Stimulated activated CD8-positive, alpha-beta memory T cell treated with anti-CD3 and anti-CD28 coated beads, Interleukin-4, amount 100 ng/mL, for 4 hours (primary cell): ENCODE measurements at places on chromosomes 16 and 17.

- no peak for DNase-seq
Observed at GRCh38 chr16:66451548-66451947, 24.5 kb downstream of the BEAN1 start.

DNA sequence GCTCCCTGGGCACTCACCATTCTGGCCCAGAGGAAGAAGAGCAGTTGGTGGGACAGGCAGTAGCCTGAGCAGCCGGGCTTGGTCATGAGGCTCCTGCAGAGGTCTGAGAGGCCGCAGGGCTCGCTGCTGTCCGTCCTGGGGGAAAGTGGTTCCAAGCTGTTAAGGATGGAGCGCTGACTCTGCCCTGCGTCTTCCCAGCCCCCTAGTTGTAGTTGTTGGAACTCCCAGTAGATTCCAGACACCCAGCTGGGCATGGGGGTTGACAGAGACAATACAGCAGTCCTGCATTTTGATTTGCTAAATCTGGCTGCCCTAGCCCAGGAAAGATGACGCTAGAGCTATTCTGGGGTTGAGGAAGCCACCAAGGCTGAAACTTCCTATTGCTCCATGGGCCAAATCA lies 7.3 kb downstream of the C16orf89 start:
- DNase-seq, result no peak

GRCh38 chr17:28384281-28385036 lies 13.0 kb downstream of the SARM1 start:
- DNase-seq, result peak; percentile 28

DNA sequence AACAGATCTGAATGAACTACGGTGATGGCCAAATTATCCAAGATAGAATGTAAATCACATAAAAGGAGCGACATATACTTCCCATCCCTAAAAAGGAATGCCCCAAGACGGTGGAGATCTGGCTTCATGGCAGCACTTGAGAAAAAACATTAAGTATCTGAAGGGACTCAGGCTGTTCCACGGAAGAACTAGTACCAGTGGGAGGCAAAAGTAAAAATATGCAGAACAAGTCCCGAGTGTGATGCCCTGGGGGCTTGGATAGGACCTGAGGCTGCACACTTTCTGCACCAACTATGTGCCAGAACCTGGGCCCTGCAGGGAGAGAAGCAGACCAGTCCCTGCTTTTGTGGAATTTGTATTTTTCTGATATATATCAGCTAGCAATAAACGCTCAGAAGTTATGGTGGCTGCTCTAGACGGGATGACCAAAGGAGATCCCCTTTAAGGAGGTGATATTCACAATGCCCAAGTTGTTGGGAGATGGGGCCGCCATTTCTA lies 539 bp upstream of the CKLF start:
- DNase-seq, result no peak

GRCh38 chr17:18020971-18021370 lies 18.0 kb downstream of the ATPAF2 start:
- no peak for DNase-seq

GRCh38 chr17:31508288-31509094 lies 117.0 kb downstream of the RAB11FIP4 start:
- no peak for DNase-seq

DNA sequence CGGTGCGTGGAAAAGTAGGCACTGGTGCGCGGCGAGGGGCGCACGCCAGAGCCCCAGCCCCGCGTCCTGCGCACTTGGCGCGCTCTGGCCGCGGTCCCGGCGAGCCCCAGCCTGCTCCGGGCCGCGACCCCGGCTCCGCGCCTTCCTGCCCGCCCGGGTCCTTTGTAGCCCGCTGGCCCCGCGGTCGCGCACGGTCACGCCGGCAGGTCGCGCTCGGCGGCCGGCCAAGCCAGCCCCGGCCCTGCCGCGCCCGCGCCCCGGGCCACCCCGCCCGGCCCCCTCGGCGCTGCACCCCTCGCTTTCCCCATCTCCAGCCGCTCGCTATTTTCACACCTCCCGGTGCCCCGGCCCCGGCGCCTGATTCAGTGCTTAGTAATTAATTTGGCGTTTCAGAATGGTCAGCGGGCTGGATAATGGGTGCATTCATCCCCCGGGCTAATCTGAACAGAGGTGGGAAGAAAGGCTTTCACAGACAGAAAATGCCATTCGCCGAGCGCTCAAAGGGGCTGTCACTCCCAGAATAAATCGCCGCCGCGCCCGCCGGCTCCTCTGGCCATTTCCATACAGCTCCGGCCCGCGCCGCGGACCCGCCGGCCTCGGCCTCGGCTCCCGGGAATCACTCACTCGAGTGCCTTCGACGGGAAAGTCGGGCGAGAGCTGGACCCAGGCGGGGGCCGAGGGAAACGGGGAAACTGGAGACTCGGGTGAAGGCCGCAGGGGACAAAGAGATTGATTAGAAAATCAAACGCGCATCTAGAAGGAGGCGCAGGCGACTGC lies 17.8 kb upstream of the NTN1 start:
- no peak for DNase-seq

- DNase-seq, result no peak
Observed at GRCh38 chr16:19225651-19226050, 57.6 kb downstream of the SYT17 start.
